Esophagus squamous epithelium (tissue), 5 donors: ENCODE measurements at places on chromosomes 2 and 18.

DNA sequence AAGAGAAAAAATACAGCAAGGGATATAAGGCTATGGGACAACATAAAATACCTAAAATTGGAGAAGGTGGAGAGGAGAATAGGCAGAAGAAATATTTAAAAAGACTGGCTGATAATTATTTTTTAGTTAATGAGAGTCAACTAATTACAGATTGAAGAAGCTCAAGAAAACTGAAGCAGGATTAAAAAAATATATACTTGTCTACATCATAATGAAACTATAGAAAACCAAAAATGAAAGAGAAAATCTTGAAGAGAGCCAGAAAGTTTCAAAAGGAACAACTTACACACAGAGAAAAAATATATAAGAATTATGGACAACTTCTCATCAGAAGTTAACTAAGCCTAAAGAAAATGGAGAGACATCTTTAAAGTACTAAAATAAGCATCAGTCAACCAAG, 62.9 kb upstream of the APCDD1 start:
- DNase-seq, result no peak

- DNase-seq, result no peak
Observed at GRCh38 chr2:200099256-200099655, 143.9 kb downstream of the MAIP1 start.

- no peak for DNase-seq
Observed at GRCh38 chr18:25650201-25650941, 298.4 kb upstream of the ZNF521 start.

DNA sequence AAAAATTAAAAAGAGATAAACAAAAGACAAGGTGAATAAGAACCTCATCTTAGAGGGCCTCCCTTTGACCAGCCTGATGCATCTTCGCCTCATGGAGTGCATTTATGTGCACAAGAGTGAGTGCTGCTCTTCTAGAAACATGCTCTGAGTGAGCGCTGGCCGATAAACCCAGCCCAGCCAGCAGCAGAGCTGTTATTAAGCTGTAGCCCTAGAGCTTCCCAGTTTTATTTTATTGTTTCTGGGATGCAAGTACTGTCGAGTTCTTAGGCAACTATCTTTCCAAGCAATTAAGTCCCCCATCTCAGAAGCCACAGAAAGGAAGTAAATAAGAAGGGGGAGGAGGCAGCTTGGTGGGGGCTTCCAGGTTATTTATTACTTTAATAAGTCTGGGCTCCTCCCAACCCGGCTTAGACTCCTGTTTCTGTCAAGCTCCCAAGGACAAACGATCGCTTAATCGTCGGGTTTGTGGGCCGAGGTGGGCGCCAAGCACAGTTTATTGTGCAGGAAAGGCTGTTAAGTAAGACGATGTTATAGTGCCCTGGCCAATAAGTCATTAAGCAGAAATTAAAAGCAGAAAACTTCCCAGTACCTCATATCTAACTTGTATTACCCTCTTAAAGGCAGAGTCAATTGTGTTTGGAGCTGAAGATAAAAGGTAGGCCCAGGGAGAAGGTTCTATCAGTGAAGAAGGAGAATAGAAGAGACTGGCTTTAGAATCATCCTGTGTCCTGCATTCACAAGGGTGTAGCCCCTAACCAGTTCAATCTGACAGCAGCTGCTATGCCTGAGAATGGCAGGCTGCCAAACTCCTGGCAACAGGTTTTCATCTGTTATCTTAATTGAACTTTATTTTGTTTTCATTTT, 176.3 kb downstream of the PIK3C3 start:
- DNase-seq, result no peak

GRCh38 chr2:200828572-200829257, 17.0 kb downstream of the BZW1 start:
- no peak for DNase-seq

GRCh38 chr18:13465124-13465446, 246.5 kb downstream of the LDLRAD4 start:
- no peak for DNase-seq

DNA sequence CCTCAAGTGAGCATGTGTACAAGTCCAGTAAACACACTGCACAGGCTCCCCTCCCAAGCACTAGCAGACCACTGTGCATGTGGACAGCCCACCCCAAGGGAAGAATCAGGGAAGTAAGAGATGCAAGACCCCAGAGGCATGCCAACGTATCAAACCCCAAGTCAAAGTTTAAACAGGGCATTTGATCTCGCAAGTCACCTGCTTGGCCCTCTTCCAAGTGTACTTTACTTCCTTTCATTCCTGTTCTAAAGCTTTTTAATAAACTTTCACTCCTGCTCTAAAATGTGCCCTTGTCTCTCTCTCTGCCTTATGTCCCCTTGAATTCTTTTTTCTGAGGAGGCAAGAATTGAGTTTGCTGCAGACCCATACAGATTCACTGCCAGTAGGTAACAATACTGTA, 201.2 kb upstream of the PARD3B start:
- DNase-seq, result no peak

DNA sequence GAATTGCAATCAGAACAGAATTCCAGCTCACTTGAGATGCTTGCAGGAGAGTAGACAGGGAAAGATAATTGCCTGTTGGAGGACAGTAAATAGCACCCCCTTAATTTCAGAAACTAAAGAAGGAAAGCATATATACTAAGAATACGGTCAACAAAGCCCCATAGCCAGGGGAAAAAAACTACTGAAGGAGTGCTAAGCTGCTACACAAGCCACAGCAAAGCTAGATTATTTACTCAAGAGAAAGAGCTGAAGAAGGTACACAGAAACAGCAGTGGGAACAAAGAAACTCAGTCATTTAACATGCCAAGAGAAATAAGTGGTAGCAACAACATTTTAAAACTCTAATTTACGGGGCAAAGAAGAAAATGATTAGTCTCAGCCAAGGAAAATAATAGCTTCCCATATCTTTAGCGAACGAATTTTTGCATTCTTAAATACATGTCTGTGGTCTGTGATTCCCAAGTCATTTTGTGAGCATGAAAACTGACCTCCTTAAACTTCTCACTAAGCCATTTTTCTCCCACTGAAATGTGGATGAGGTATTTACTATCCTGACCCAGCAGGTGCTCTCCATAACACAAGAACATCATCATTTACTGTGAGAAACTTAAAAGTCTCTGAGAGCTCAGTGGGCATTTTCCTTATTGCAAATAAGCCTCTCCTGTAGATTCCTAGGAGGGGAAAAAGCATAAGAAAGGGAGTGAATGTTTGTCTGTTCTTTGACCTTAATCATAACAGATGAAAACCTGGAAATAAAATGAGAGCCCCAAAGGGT, 196.0 kb downstream of the PAX3 start:
- DNase-seq, result no peak

DNA sequence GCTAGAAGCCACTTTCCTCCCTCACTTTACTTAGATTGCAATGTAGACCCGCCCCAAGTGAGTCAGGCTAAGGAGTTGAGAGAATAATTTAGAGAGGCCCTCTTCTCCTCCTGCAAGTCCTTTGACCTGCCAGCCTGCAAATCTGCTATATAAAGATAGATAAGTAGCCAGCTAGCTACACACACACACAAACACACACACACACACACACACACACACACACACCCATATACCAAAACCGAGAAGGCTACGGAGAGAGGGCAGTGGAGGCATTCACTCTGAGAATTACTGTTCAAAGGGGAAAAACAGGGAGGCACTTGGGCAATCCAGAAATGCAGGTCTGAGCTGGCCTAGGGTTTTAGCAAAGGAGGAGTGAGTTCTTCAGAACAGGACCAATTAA, 23.0 kb upstream of the SMAD7 start:
- no peak for DNase-seq

GRCh38 chr2:11100130-11100529, 55.1 kb upstream of the SLC66A3 start:
- no peak for DNase-seq

DNA sequence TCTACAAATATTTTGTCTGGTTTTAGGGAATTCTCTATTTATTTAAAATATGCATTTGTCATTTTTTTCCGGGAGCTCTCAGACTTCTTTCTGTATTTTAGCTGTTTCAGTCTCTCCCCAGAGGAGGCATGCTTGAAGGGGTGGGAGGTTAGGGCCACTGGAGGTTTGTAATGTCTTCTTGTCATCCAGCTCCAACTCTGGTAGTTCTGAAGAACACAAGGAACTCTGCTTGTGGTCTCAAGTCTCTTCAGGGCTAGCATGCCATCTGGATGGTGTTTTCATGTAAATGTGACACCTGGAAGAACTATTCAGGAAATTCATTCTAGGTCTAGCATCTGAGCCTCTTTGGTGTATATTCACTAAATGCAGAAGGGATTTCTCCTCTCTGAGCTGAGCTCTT, 518.4 kb upstream of the DCC start:
- DNase-seq, result no peak

DNA sequence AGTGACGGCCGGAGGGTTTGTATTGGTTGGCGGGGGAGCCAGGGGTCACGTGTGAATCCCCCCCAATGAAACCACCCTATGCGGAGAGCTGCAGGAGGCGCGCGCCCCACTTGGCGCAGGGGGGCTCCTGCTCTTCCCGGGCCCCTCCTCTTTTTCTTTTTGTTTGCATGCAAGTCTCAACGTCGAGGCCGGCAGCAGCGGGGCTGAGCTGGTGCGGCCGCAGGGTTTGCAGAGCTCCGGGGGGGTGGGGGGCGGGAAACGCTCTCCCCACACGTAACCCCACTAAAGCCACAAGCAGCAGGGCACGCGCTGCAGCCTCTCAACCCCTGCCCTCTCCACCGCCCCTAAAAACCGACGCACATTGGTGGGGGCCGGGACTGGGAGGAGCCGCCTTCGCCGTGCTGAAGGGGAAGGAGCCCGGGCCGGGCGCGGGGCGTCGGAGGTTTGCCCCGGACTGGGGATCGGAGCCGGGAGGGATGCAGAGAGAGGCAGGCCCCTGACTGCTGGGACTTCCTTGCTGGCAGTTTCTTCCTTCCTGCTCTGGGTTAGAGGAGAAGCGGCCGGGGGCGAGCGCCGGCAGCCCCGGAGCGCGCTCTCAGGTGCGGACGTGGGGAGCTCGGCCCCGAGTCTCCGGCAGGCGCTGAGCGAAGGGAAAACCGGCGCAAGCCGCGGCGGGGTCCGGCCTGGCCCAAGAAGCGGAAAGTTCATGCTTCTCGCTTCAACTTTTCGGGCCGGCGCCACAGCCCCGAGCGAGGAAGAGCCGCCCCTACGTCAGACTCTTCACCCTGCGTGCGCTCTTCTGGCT, 864 bp downstream of the LBH start:
- no peak for DNase-seq

GRCh38 chr2:222336931-222337330, 38.1 kb upstream of the PAX3 start:
- no peak for DNase-seq

DNA sequence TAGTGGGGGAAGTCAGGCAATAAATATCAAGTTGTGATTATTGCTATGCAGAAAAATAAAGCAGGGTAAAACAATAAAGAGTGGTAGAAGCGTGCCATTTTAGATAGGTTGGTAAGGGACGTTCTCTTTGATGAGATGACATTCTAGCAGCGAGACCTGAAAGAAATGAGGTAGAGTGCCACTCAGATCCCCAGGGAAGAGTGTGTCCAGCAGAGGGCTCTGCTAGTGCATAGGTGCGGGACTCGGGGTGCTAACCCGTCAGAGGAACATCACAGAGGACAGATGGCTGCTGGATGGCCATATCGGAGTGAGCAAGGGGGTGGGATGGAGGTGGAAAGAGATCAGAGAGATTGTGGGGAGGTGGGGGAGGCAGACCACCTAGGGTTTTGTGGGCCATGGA, 16.3 kb upstream of the GTF2A1L start:
- DNase-seq, result no peak

DNA sequence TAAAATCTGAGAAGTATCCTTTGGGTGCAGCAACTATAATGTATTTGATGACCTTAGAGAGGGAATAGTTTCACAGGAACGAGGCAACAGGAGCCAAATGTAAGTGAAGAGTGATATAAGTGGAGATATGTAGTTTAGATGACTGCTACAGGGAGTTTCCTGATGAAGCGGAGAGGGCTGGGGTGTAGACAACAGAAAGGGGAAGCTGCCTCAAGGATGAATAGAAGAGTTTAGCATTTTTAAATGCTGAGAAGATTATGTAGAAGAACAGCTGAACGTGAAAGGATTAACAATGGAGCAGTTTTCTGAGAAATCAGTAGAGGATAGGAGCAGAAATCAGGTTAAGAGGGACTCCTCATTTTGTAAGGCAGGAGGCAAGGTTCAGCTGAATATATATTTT, 133.3 kb downstream of the LCLAT1 start:
- no peak for DNase-seq

DNA sequence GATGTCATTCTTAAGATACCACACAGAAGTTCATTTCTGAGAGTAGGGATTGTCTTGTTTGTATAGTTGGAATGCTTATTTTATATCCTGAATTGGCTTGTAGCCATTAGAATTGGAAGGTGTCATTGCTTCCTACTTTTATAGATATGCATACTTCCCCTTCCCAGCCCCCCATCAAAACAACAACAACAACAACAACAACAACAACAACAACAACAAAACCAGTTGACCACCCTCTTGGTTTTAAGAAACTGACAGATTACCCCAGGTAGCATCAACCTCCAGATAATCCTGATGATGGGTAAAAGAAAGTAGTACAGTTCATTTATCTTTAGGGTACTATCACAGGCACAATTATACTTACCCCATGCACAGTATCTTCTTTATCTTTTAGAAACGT, 20.0 kb downstream of the PHLPP1 start:
- DNase-seq, result no peak

DNA sequence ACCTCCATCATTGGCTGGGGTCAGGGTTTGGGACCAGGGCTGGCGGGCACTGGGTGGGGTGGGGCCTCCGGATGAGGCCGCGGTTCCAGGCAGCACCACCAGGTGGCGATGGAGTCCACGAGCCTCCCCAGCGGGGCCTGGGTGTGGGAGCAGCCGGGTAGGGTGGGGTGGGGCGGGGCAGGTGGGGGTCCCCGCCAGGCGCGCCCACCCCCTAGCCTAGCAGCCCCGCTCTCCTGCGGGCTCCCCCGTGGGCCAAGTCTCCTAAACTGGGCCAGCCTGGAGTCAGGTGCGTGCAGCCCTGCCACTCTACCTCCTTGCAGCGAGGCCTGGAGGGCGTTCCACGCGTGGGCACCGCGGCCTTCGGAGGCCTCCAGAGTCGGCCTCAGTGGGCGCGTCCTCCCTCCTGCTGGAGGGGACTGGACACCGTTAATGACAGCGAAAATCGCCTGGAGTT, 187.5 kb downstream of the TWIST2 start:
- DNase-seq, result no peak

- no peak for DNase-seq
Observed at GRCh38 chr2:207458582-207458981, 71.2 kb upstream of the CREB1 start.

GRCh38 chr2:195592105-195592504, 64.9 kb upstream of the SLC39A10 start:
- no peak for DNase-seq

GRCh38 chr2:71706836-71707235, 253.5 kb downstream of the DYSF start:
- no peak for DNase-seq

DNA sequence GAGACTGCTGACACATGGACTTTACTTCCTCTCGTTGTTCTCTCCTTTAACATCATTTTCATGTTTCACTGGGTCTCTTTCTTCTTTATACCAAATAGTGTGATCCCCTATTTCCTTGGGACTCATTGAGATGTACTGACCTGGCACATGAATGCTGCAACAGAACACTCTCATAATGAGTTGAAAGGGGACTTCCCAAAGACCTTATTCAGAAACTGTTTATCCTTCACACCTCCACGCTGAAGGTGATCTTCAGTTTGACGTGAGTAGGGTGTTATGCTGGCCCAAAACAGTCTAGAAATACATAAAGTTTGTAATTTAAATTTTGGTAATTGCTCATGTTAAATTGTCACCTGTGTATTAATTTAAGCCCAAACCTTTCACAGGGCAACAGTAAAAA, 1096.8 kb upstream of the GYPC start:
- no peak for DNase-seq
